ENCODE measurements at places on chromosomes 7 and 10.

- DNase-seq: no peak
These were observed 92.9 kb upstream of the HDAC9 start for GRCh38 chr7:18402488-18403183.

- DNase-seq: no peak
These were observed 116.6 kb upstream of the CACUL1 start for GRCh38 chr10:118871244-118871865.

GRCh38 chr7:102004229-102004628 lies 186.8 kb downstream of the CUX1 start:
- no peak for DNase-seq

- DNase-seq: no peak
These were observed 33.4 kb upstream of the KNDC1 start for GRCh38 chr10:133126431-133127290.

GRCh38 chr10:97911217-97911616 lies 61.6 kb downstream of the GOLGA7B start:
- DNase-seq: no peak
